Activated CD8-positive, alpha-beta memory T cell treated with anti-CD3 and anti-CD28 coated beads for 4 hours (primary cell): ENCODE measurements at places on chromosomes 11 and 22.
A peak's percentile ranks its signal among the peaks of the same experiment; 100 is the strongest.

DNA sequence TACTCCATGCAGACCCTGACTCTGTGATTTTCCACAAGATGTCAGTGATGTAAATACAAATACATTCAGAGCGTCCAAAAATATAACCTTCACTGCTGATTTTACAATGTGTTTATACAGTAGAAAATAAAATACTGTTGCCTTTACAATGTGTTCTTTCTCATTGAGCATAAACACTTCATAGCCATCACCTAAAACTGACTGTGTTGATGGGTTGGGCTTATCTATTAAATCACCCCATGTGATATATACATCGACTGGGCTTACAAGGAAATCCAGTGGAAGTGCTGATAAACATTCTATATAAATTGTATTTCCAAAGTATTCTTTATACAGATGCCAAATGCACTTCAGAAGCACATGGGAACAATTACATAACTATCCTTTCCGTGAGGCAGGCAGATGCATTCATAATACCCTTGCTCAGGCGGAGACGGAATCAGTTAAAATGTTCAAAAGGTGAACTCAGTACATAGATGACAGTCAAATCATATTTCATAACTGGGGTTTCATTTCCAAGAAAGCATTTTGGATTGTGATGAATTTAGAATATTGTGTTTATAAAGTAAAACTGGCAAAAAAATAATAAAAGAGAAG lies 27.7 kb downstream of the DDI1 start:
- DNase-seq = no peak

DNA sequence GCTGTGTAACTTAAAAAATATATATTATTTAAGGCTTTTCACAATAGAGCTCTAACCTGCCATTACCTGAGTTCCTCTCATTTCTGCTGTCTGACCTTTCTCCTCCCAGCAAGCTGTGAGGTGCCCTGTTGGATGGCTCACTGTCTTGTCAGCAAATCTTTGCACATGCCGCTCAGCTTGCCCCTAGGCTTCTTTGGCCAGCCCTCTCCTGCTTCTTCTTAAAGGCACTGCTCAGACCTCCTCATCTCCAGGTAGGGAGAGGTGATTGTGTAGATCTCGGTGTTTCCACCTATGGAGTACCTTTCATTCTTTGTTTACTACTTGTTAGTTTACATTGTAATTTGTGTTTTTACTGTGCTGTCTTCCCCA lies 96.5 kb downstream of the EXT2 start:
- no peak for DNase-seq

DNA sequence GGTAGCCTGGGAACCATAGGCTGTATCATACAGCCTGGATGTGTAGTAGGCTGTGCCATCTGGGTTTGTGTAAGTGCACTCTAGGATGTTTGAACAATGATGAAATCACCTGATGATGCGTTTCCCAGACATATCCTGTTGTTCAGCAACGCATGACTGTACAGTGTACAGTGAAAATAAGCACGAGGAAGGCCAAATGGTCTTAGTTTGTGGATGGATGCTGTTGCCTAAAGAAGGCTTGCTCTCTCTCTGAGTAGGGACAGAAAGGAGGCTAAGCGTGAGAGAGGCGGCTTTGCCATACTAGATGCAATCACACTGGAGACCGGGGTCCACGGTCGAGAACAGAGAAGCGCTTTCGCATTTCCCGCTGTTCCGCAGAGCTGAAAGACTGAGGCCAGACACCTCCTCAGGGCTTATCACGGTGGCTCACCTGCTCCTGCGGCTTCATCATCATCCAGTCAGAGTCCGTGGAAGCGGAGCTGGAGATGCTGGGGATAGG lies 27.6 kb upstream of the APLP2 start:
- DNase-seq = no peak

GRCh38 chr22:20058989-20059770 lies 20.9 kb upstream of the DGCR8 start:
- DNase-seq = no peak

DNA sequence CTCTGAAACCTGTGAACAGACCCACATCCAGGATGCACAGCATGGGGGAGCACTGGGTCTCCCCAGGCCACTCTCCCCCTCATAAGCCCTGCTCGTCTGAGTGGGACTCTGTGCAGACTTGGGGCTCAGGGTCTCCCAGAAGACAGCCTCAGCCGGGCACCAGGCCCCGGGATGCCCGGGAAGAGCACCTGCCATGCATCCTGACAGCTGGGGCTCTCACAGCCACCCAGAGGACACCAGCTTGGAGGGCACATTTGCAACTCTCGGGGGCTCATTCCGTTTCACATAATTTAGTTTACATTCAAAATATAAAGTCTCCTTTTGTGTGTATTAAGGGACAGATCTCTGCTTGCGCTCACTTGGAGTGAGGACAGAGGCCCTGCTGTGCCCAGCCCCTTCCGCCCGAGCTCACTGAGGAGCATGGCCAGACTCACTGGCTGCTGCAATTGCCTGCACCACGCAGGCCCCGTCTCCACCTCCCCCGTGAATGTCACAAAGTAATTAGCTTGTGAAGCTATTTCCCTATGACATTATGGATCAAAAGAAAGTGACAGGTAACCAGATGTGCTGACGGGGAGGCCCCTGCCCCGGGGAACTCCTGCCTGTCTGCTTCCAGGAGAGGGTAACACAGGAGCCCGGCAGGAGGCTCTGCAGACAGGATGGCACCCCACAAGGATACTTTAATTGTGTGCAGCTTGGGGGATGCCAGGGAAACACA lies 275.6 kb downstream of the BRD1 start:
- no peak for DNase-seq

DNA sequence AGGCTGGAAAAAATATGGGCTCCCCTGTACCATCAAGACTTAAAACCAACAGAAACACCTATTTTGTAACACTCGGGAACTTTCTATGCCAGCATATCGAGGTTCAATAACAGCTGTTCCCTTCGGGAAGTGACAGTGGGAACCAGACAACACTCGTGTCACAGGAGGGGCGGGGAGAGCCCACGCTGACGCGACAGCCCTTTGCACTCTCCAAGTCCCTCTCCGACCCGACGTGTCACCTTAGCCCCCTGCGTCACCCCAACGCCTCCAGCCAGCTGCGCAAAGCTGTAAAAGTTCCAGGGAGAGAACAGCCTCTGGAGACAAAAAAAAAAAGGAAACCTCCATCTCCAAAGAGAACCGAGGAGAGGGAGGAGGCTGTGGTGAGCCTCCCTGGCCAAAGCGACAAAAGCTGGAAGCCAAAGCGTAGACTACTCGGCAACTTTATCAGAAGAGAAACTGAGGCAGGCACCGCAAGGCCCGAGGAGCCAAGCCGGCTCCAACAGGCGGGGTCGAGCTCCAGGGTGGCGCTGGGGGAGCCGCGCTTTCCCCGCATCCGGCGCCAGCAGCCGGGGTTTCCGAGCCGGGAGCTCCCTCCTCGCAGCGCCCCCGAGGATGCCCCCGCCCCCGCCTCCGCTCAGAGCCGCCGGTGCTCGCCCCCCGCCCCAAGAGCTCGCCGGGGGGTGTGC lies 751 bp downstream of the ARFGAP3 start:
- peak; percentile 27 for DNase-seq

- DNase-seq = no peak
Observed at GRCh38 chr22:45584621-45585436, 82.1 kb downstream of the FBLN1 start.

GRCh38 chr11:3893311-3893710 lies 37.8 kb downstream of the STIM1 start:
- DNase-seq = no peak

- no peak for DNase-seq
Observed at GRCh38 chr22:21753374-21754111, 17.9 kb upstream of the YPEL1 start.

DNA sequence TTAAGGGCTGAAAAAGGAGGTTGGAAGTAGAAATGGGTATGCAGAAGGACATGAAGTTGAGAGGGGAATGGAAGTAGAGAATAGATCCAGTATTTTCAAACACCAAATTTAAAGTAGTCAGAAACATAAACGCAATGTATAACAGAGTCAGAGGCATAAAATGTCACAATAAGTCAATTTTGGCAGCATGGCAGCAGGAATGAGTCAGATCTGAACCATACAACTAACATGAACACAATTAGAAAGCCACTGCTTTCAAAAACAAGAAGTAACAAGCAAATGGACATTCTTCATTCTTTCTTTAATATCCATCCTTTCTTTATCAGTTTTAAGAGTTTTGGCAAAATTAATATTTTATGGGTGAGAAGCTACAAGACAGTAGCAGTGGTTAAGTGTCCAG lies 2.5 kb downstream of the CHORDC1 start:
- no peak for DNase-seq

GRCh38 chr11:706957-707816 lies 1.2 kb downstream of the EPS8L2 start:
- no peak for DNase-seq

- DNase-seq = no peak
Observed at GRCh38 chr11:85779956-85780640, 30.8 kb downstream of the SYTL2 start.

DNA sequence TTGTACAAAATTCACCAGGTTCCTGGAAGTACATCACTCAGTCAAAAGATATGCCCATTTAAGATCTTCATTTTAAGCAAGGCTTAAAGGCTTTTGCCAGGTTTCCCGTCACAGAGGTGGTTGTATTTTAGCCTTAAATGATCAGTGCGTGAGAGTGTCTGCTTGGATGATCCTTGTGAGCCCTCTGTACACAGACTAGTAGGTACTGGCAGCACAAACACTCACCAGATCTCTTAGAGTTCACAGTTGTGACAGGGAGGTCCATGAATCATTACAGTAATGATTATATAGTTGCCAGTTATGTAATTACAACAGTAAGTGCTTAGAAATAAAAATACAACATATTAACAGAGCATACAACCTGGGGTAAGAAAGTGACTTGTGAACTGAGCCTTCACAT lies 84.2 kb upstream of the SLC25A18 start:
- no peak for DNase-seq

GRCh38 chr11:107018902-107019493 lies 722 bp upstream of the GUCY1A2 start:
- DNase-seq = no peak

- no peak for DNase-seq
Observed at GRCh38 chr11:113159988-113160807, 154.2 kb upstream of the TTC12 start.

DNA sequence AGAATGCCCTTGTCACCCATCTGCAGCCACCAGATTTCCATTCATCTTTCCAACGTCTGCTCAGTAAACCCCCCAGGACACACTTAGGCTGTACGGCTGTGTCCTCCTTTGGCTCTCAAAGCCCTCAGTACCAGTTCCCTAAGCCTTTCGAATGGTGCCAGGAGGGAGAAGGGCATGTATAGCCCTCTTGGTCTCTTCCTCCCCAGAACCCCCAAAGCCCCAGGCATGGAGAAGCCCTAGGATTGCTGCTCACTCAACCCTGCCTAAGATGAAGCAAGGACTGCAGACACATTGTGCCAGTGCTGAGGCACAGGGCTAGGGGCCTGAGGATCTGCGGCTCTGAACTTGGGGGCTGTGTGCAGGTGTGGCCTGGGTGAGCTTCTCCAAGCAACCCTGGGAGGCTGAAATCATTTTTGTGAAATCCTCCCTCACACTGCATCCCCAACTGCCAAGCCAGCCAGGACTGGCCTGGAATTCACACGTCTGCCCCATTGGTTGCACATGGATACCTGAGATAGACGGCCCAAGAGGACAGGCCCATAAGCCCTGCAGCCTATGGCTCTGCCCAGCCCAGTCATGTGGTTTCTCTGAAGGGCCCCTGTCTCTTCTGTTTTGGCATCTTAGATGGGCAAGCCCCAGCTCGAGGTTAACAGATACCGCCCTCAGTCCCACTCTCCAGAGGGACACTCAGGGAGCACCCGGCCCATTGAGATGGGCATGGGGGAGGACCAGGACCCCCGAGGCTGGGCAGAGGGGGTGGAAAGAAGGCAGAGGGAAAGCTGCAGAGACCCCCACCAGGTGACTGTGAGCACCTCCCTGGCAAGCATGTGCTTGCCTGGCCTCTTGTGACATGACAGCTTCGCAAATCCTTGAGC lies 34.0 kb downstream of the KCNQ1OT1 start:
- no peak for DNase-seq

DNA sequence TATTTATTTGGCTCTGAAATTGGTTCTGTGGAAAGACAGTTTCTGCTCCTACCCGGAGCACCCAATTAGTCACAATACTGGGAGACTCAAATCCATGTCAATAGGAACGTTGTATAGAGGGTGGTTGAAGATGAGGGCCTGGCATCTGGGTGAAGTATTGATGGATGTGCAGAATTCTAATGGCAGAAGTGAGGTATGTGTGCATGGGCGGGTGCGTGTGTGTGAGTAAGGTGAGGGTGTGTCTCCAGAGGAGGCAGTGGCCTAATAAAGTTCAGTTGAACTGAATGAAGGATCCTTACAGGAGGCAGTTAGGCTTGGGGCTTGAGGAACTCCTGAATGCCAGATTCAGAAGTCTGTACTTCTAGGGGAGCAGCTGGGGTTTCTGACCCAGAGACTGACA lies 71.8 kb upstream of the B3GAT1 start:
- DNase-seq = no peak

GRCh38 chr11:2531277-2531986 lies 86.6 kb downstream of the KCNQ1 start:
- peak; percentile 35 for DNase-seq

- no peak for DNase-seq
Observed at GRCh38 chr22:40175611-40176244, 2.0 kb upstream of the TNRC6B start.

DNA sequence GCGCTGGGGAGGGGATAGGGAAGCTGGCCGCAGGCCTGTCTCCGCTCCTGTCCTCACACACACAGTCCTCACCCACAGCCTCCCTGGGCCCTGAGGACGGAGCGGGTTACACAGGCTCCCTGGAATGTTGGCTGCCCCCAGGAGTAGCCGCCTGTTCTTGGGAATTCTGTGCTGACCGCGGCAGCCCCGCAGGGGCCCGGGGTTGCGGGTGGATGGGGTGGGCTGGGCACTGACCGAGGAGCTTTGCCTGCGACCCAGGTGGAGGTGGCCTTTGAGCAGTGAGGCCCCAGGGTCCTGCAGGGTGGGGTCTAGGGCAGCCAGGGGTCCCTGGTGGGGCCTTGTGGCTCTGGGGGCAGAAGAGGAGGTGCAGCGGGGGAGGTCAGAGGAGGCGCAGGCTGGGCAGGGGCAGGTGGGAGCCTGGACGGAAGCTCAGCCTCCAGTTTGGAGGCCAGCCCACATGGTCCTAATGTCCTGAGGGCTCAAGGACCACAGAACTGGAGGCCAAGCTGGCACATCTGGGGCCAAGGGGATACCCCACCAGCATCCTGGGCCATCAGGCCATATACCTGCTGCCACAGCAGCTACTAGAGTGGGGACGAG lies 6.6 kb upstream of the MRGPRG start:
- DNase-seq = no peak

DNA sequence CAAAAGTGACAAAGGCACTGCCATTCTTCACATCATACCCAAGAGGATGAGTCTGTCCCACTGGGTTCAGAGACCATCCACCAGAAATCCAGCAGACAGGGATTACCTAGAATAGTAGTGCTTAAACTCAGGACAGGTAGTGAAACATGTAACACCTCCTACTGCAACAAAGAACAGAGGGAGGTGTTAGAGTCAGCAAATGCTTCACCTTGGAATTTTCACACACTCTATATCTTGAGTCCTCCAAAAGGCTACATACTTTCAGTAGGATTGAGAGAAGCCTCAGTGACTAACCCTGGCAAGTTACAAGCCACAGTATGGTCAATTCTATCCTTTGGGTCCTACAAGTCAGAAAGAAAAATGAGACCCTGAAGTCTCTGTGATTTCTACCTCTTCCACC lies 6.0 kb upstream of the CAVIN3 start:
- no peak for DNase-seq
